ENCODE measurements at places on chromosomes 5 and 9.

DNA sequence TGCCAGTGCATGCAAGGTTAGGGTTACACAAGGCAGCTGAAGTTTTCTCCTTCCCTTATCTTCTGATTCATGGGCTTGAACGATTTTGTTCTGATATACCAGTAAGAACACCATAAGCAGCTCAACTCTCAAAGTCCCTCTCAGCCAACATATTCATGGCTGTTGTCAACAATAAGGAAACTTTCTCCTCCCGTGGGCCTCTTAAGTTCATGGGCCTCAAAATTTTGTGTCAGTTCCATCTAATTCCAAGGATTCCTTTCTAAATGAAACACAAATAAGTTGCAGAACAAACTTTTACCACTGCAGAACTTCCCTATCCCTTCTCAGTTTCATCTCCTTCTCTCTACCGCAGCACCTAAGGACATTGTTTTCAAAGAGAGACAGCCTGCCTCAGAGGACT, 23.6 kb upstream of the CAST start:
- no peak for DNase-seq

GRCh38 chr5:58453306-58453705, 6.6 kb downstream of the PLK2 start:
- no peak for DNase-seq

- DNase-seq: no peak
Observed at GRCh38 chr9:81074221-81074620, 615.1 kb downstream of the TLE1 start.

- DNase-seq: no peak
Observed at GRCh38 chr5:150189728-150190502, at the start of gene SLC6A7. TSS of gene SLC6A7 (plus strand) at chr5:150190062. CDS start at chr5:150190328, 266 bp downstream.

DNA sequence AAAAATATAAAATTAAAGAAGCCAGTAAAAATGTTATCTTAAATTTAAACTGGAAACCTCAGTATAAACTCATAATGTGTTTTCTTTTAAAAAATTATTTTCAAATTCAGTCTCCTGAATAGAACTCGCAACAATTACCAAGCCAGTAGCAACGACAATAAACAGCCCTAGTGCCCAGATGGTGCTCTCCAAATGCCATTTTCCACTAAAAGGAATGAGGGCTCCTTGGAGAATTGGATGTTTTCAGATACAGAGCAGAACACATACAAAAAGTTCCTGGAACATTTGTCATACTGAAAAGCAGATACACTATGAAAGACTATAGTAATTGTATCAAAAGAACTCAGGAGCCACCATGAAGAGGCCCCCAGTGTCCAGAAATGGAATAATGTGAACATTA, 97.4 kb downstream of the TMC1 start:
- DNase-seq: no peak

DNA sequence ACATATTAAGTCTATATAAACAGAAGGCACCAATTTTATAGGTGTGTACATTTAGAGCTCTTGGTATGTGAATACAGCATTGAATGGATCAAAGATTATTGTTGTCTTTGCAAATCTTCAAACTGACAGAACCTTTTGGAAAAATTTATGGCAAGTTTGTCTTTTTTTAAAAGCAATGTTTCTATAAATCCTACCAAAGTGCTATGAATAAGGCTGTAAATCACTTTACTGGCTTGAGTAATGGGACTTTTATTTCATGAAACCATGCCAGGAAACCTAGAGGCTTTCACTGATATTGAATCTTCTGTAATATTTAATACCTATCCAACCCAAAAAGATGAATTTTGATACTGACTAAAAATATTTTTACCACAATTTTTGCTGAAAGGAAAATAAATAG, 7.4 kb upstream of the DAPK1 start:
- no peak for DNase-seq

DNA sequence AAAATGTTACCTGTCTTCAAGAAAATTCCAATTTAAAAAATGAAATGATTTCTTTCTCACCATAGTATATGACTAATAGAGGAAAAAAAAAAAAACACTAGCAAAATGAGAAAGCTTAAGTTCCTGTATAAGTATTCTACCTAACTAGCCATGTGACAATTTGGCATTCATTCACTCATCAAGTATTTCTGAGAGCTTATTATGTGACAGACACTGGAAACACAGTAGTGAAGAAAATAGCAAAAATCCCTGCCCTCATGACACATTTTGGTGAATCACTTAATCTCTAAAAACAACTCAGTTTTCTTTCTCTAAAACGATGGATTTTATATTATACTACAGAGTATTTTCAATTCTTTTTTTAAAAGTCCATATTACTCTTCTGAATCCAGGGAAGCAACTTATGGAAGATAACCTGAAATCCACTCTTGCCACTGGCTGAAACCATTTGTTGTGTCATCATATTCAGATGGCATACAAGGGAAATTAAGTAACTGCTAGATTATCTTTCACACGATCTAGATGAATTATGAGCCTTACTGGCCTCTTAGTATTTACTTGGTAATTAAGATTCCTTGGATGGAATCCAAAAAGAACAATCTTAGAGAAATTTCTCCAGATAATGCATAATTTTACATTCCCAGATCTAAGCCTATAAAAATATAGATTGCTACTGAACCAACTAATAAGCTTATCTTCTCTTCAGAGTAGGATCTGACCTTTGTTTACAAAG, 5.5 kb downstream of the PTBP3 start:
- DNase-seq: no peak

- no peak for DNase-seq
Observed at GRCh38 chr5:50300878-50301277, 140.2 kb downstream of the EMB start.

DNA sequence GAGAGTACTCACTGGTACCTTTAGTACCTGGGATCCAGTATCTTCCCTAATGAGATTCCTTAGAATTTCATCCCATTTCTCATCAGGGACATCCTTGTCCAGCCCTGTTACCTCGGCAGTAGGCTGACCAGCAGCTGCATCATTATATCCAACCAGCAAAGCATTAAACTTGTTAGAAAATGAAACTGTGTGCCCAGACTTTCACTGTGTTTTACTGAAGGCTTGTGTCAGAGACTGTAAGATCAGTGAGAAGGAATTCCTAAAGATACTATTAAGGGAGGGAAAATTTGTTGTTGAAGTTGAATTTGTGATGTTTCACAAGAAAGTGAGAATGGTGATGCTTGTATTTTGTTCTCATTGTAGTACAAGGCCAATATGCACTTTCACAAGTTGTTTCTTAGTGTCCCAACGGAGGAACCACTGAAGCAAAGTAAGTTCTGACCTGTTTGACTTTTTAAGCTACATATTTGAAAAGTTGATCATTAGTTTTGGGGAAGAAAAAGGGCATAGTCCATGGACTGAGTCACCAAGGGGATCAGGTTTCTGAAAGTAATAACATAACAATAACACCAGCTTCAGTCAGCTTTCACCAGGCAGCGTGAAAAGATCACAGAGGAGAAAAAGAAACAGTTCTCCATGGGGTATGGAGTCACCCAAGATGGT, 48.8 kb downstream of the GRAMD2B start:
- no peak for DNase-seq

GRCh38 chr5:6733411-6734242, 20.4 kb downstream of the TENT4A start:
- DNase-seq: no peak

DNA sequence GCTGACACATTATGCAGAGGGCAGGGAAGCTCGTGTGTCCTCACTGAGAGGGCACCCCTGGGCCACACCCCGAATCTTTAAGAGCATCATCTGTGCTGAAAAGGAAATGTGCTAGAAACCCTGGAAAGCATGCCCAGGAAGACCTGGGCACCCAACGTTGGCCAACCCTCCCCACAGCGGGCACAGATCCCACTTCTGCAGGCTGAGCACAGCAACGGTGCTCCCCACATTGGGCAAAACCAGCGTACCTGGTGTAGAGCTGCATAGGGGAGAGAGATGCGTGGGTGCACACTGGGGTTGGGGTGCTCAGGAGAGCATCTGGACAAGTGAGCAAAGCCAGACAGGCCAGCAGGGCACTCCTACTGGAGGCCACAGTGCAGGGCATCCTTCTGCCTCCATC, 32.6 kb downstream of the ROR2 start:
- DNase-seq: no peak

- no peak for DNase-seq
Observed at GRCh38 chr5:132841305-132841704, 10.9 kb upstream of the SHROOM1 start.

- peak; percentile 96 for DNase-seq
Observed at GRCh38 chr9:91131433-91131839, 230.3 kb downstream of the AUH start.

- no peak for DNase-seq
Observed at GRCh38 chr9:128768606-128769005, 3.1 kb downstream of the ZER1 start.

GRCh38 chr5:68830377-68830898, 263.4 kb upstream of the SLC30A5 start:
- DNase-seq: no peak

DNA sequence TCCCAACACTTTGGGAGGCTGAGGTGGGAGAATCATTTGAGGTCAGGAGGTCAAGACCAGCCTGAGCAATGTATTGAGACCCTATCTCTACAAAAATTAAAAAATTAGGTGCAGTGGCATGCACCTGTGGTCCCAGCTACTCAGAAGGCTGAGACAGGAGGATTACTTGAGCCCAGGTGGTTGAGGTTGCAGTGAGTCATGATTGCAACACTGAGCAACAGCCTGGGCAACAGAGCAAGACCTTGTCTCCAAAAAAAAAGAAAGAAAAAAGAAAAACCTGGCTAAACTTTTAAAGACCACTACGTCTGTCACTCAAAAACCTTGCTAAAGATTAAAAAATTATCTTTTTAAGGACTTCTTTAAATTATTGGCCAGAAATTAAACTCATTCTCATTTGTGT, 59.8 kb upstream of the ABCA1 start:
- no peak for DNase-seq

DNA sequence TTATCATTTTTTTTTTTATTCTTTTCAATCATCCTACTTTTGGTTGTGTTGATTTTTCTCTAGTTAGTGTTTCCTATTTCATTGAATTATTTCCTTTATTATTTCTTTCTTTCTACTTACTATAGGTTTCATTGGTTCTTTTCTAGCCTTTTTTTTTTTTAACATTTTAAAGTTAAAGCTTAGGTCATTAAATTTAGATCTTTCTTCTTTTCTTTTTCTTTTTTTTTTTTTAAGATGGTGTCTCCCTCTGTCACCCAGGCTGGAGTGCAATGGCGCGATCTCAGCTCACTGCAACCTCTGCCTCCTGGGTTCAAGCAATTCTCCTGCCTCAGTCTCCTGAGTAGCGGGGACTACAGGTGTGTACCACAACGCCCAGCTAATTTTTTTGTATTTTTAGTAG, 43.0 kb upstream of the PPP2CA start:
- DNase-seq: no peak

GRCh38 chr5:99122976-99123375, 194.2 kb upstream of the CHD1 start:
- DNase-seq: no peak

GRCh38 chr5:148998174-148998797, 64.6 kb downstream of the SH3TC2 start:
- DNase-seq: peak; percentile 57

DNA sequence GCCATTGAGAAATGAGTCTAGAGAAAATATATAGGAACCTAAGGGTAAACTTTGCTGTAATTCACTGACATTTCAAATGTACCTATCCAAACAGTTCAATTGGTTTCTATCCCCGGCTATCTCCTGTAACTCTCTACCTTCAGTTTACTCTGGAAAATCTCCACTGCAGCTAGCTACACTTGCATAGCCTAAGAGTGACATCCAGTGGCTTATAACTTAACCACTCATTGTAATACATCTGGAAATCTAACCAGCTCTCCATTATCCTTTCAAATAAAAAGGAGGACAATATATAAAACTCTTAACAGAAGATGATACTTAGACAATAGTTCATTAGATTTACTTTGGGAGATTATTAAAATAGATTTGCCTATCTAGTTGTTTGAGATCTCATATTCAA, 35.3 kb upstream of the SPDL1 start:
- DNase-seq: no peak

DNA sequence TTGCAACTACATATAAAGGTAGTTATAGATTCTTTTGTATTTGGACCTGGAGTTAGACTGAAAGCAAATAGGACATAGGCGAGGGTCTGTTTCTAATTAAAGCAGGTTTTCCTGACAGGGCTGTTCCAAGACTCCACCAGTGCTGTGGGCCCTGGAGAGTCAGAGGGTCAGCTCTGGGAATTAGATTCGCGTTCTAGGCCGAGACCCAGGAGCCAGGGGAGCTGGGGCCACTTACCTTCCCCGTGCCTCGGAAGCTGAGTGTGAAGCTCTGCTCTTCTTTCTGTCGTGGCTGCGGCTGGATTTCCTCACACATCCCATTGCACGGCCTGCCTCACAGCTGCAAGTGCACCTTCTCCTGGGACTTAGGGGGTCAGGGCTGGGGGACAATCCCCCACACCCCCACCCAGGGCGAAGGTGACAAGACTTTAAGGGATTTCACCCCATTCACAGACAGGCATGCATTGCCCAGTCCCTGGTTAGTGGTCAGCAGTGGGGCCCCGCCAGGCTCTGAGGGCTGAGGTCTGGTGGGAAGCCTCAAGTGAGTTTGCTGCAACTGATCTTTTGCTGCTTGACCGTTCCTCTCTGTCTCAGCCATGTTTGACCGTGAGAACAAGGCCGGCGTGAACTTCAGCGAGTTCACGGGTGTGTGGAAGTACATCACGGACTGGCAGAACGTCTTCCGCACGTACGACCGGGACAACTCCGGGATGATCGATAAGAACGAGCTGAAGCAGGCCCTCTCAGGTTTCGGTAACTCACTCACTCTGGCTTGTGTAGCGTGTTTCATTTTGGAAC, 15.3 kb upstream of the AHRR start:
- no peak for DNase-seq

- DNase-seq: no peak
Observed at GRCh38 chr9:110650261-110650660, 18.3 kb upstream of the MUSK start.

DNA sequence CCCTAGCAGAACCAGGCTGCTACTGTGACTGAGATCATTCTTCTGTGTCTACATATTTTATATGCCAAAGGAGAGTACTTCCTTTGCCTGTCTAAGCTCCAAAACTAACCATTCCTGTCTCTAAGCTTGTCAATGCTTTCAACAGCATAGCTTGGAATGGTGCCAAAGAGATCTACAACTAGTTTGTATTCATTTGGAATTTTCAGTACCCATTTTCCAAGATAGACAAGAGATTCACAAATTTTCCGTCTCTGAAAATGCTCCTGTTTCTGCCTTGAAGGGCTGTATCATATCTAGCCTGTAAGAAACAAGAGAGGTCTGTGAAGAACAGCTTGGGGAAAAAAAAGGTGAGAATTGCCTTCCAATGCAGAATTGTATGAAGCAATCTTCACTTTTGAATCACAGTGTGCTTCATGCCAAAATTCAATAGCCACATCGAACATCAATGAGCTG, 334.4 kb upstream of the ACTBL2 start:
- no peak for DNase-seq

- no peak for DNase-seq
Observed at GRCh38 chr5:21236971-21237427, 1249.0 kb upstream of the CDH18 start.

DNA sequence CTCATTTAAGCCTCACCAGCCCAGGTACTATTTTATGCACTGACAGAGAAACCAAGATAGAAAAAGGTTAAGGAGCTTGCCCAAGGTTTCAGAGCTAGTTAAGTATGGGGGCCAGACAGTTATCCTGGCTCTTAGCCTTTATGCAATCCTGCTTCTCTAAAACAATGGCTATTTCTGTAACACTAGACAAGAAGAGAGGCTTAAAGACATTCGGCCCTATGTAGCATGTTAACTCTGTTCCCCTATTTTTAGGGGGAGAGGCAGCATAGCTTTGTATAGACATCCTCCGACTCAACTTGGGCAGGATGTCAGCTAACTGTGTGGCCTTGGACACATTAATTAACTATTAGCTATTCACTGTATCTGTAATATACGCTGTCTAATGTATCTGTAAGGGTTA, 54.6 kb downstream of the LHFPL2 start:
- no peak for DNase-seq
